ENCODE measurements at places on chromosomes 2 and 18.
A peak's percentile ranks its signal among the peaks of the same experiment; 100 is the strongest.

- no peak for DNase-seq
These were observed 163.7 kb upstream of the KLHL29 start for GRCh38 chr2:23221236-23221635.

GRCh38 chr2:203450561-203450960 is 84.5 kb downstream of the RAPH1 start:
- DNase-seq: no peak

- DNase-seq: no peak
These were observed 248.2 kb upstream of the RBMS1 start for GRCh38 chr2:160741815-160742214.

DNA sequence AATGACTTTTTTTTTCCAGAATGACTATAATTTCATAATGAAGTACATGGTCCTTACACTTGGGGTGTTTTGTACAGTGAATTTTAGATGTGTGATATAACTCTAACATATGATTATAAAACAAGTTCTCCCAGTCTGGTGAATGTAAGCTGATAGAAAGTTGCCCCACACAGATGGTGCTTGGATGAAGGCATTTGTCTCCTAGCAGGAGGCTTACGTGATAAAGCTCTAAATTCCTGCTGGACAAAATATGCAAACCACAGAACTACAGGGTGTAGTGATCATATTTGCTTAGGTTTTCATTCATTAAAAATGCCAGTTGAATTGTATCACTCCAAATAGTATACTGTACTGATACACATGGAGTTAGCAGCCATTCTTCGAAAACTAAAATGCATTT is 85.5 kb downstream of the DSC3 start:
- no peak for DNase-seq

DNA sequence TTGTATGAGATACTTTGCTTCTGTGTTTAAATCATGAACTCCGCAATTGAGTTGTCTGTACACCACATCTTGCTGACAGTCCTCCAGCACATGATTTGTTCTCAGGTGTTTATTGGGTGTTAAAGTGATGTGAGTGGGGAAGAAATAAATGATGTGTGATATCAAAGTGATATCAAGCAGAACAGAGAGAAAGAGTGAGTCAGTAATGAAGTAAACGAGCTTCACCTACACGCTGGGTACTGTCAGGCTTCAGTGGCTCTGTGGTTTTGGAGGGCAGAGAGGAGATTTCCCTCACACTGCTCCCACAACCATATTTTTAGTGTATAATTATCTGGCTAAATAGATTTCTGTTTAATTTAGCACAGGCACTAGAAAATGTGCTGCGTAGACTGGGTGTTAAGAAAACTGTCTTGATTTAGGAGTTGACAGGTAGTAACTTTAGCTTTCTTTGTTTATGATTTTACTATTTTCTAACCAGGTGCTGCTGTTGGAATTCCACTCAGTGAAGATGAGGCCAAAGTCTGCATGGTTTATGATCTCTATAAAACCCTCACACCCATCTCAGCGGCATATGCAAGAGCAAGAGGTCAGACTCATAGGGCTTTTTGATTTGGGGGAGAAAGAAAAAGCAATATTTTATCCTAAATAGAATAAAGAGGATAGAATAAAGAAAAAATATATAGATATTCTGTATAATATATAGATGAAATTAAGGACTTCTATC is 21.2 kb downstream of the ATIC start:
- no peak for DNase-seq

- DNase-seq: no peak
These were observed 269.0 kb upstream of the SLC39A10 start for GRCh38 chr2:195388028-195388427.

- peak; percentile 80 for DNase-seq
These were observed 85.4 kb downstream of the STPG4 start for GRCh38 chr2:47069628-47070154.

GRCh38 chr18:37511721-37512298 is 53.8 kb downstream of the CELF4 start:
- no peak for DNase-seq

DNA sequence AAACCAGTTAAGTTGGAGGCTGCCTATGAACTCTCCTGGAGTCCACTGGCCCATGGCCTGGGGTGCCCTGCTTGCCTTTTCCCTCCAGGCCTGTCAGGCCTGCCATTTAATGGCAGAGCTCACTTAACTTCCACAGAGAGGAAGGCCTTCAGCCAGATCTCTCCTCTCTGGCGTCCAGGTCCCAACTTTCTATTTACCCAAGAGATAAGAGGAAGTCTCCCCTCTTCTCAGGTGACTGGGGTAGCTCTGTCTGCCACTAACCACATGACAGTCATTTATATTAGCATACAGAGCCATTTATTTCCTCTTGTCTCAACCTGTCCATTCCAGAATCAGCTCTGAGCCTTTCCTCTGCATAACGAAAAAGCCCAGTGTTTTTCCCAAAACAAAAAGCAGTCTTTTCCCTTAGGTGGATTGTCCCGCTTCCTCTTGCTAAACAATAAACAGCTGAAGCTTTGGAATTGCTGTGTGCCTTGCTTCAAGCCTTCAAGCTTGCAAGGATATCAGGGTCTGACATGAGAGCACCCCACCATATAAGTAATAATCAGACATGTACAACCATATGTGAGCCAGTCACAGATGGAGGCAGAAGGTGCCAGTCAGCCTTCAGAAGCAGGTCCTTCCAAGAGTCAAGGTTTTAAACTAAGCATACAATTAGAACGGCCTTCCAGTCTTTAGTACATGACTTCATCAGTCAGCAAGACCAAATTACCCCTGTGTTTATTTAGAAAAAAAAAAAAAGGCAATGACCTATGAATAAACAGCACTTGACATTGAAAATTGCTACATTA is 71.2 kb upstream of the STPG4 start:
- DNase-seq: no peak

DNA sequence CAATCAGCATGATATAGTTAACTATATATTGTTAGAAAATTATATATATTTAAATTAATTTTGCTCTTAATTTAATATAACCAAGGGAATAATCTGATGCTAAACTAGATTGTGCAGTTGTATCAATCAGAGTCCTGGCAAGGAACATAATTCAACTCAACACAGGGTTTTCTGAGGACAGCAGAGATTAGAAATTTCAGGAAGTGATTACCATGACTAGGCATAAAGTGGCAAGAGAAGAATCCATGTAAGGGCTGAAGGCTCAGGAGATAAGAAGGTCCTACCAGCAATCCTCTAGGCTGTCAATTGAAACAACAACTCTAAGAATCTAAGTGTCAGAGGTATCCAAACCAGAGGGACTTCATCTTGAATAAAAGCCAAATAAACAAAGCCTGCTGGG is 807.8 kb downstream of the DSC3 start:
- no peak for DNase-seq

- no peak for DNase-seq
These were observed 21.4 kb downstream of the DLGAP1 start for GRCh38 chr18:4433717-4434116.

All from left ventricle myocardium inferior (tissue), 1 donor.